ENCODE measurements at places on chromosomes 3 and 15.

GRCh38 chr15:69410248-69410874, 3.8 kb upstream of the KIF23 start:
- DNase-seq: no peak

GRCh38 chr15:92074646-92075045, 221.1 kb downstream of the SLCO3A1 start:
- no peak for DNase-seq

- no peak for DNase-seq
These were observed 289.2 kb downstream of the CHST2 start for GRCh38 chr3:143408771-143409170.

DNA sequence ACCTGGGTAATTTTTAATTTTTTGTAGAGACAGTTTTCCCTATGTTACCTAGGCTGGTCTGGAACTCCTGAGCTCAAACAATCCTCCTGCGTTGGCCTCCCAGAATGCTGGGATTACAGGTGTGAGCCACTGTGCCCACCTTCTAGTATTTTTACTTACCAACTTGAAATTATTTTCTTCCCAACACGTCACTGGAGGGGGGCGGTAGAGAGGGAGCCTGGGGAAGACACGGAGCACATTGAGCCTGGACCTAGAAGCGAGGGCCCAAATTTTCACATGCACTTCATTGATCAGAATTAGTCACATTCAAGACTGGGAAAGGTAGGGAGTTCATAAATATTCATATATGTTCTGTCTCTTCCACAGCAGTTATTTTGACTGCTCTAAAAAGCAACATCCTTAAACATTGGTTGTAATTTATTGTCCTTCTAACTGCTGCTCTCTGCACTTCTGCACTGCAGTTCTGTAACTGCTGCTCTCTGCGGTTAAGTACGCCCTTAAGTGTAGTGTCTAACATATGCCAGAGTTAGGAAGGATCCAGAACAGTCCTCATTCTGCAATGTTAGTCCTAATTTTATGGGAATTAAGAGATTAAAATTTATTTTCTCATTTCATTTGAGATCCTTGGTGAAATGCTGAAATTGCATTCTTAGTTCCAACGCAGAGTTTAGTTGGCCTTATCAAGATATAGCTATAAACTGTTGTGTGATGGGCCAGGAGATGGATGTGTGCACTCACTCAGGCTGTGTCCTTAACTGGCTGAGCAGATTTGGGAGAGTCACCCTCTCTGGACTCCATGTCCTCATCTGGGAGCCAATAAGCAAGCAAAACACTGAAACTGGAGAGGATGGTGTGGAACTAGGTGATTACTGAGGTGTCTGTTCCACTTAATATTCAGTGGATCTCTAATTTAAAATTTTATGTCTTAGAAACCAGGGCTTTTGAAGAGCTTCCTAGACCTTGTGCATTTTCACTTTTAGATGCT, 98.2 kb downstream of the STRIT1 start:
- DNase-seq: no peak

GRCh38 chr3:70857916-70858315, 545.5 kb upstream of the MDFIC2 start:
- DNase-seq: no peak

DNA sequence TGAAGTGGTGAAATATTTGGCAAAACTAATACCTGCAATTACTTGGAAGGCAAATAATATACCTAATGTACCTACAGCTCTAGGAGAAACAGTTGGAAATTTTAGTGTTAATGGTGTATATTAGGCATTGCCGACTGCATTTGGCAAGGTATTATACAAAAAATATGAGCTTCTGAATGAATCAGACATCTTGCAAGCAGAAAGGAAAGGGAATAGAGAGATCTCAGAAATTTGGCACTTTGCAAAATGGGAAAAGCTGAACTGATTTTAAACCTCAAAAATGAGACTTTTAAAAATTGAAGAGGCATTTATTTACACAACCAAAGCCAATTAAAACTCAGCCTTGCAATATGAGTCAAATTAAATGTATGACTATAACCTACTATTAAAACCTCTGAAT, 40.2 kb upstream of the C15orf61 start:
- no peak for DNase-seq

- DNase-seq: no peak
These were observed 11.9 kb downstream of the FYCO1 start for GRCh38 chr3:45983770-45984169.
